ENCODE measurements at places on chromosomes 5 and 9.

DNA sequence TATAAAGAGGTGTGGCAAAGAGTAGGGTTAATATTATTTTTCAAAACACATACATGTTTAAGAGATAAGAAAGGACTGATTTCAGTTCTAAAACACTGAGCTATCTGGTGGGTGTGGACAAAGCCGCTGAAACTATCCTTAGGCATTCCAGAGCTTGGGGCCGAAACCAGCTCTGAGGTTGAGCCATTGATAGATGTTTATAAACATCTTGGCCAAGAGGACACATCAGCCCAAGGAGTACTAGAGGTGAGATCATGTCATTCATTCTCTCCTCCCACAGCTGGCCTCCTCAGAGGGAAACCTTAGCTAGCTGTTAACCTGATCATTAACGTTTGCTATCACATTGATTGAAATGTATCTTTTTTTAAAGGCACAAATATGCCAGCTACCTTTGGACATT is 89.9 kb downstream of the NLN start:
- peaks cover 67% of the 10 kb centered on the region for H3K36me3 ChIP-seq
- DNase-seq: no peak
- no peak overlapping the region for H3K27ac ChIP-seq
- H3K4me3 ChIP-seq: no peak overlapping the region

- peaks cover 62% of the 10 kb centered on the region for H3K27me3 ChIP-seq
- DNase-seq: no peak
- H3K36me3 ChIP-seq: no peaks in the 10 kb centered on the region
- H3K4me1 ChIP-seq: peaks cover 7% of the 10 kb centered on the region
- H3K27ac ChIP-seq: no peak overlapping the region
Observed at GRCh38 chr5:33941090-33941489, 4.9 kb downstream of the RXFP3 start.

DNA sequence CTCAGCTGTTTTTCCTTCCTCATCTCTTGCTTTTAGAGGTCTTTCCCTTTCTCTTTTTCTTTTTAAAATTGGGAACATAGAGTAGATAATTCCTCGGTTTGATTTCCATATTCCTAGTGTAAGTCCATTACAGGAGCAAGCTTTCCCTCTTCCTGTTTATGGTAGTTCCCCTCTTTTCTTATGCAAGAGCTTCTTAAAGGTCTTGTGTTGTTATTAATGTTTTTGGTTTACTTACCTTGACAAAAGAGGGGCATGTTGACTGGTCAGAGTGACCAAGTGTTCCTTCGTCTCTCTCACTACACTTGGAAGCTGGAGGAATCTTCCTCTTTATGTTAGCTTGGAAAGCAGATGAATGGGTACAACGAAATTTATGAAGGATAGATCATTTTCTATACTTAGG is 8.3 kb downstream of the ATG10 start:
- H3K4me3 ChIP-seq: no peak overlapping the region
- H3K27me3 ChIP-seq: no peaks in the 10 kb centered on the region
- H3K36me3 ChIP-seq: peaks cover 43% of the 10 kb centered on the region
- H3K27ac ChIP-seq: no peak overlapping the region
- H3K4me1 ChIP-seq: no peaks in the 10 kb centered on the region

DNA sequence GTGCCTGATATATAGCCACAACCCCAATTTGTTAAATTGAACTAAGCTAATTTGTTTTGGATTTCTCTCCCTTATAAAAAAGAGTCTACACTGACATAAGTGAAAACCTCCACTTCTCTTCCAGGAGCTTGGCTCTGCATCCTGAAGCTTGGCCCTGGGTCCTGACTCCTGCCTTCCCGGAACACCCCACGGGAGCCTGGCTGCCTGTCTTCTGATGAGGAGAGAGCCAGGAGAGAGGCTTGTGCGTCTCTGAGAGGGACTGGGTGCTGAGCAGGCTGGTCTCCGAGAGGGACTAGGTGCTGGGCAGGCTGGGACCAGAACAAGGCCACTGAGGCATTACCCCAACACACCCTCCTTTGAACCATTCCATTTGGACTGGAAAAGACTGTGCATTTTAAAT is 6.5 kb upstream of the PTGES start:
- no peak overlapping the region for H3K4me3 ChIP-seq
- H3K4me1 ChIP-seq: peaks cover 11% of the 10 kb centered on the region
- no peak for DNase-seq
- H3K36me3 ChIP-seq: no peaks in the 10 kb centered on the region
- no peak overlapping the region for H3K27ac ChIP-seq

DNA sequence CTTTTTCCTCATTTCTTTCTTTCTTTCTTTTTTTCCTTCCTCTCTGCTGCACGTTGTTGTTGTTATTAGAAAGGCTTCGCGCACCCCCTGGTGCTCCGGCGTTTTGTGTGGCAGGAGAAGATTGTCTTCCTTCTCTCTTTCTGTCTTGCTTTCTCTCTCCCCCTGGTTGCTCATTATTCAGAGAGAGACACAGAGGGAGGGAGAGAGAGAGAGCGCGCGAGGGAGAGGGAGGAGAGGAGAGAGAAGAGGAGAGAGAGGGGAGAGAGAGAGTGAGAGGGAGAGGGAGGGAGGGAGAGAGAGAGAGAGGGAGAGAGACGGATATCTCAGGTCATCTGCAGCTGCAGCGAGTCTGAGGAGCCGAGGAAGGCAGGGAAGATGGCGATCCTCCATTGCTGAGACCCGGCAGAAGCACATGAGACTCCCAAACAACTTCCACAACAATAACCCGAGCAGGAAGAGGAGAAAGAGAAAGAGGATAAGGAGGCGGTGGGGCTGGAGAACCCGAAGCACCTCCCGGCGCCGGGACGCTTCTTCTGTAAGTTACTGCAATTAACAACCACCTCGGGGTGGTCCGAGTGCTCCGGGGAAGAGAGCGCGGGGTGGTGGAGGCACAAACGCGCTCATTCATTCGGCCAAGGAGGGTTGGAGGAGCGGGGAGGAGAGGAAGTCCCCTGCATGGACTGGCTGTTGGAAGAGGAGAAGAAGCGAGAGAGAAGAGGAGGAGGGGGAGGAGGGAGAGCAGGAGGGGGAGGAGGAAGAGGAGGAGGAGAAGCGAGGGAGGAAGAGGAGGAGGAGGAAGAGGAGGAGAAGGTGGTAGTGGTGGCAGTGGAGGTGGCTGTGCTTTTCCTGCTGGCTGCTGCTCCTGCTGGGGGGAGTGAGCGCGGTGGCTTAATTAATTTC is at the start of gene ZNF462:
Gene ZNF462, plus strand, starts transcription at position 346 of the 900 bp plus-strand sequence. CDS start 60,218 bp downstream, outside the sequence.
- peak within 1 kb of the TSS; percentile 3 for H3K27ac ChIP-seq
- H3K4me3 ChIP-seq: peak within 1 kb of the TSS; percentile 70
- no peak for DNase-seq
- H3K4me1 ChIP-seq: peaks cover 30% of the 10 kb centered on the region
- H3K27me3 ChIP-seq: peaks cover 80% of the 10 kb centered on the region
- no peaks in the 10 kb centered on the region for H3K36me3 ChIP-seq

GRCh38 chr5:96324708-96325107 is 108.3 kb downstream of the PCSK1 start:
- no peak for DNase-seq
- H3K4me1 ChIP-seq: peaks cover 2% of the 10 kb centered on the region
- H3K27me3 ChIP-seq: peaks cover 19% of the 10 kb centered on the region
- no peak overlapping the region for H3K4me3 ChIP-seq
- H3K36me3 ChIP-seq: no peaks in the 10 kb centered on the region

DNA sequence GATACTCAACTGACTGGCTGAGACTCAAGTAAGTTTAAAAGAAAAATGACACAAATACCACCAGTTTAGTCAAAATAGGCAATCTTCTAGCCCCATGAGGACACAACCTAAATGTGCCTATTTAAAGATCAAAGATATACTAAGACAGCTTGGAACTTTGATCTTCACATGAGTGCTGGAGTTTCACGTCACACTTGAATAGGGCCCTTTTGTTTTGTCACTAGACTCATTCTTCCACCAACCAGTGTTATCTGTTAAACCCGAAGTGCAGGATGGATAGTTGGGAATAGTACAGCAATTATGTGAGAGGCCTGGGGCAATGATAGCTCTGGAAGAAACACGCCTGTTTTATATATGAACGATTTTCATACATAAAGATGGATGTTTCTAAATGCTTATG is 792.8 kb upstream of the NUDT12 start:
- H3K27ac ChIP-seq: no peak overlapping the region
- H3K27me3 ChIP-seq: no peaks in the 10 kb centered on the region
- H3K4me1 ChIP-seq: no peaks in the 10 kb centered on the region
- no peaks in the 10 kb centered on the region for H3K36me3 ChIP-seq

DNA sequence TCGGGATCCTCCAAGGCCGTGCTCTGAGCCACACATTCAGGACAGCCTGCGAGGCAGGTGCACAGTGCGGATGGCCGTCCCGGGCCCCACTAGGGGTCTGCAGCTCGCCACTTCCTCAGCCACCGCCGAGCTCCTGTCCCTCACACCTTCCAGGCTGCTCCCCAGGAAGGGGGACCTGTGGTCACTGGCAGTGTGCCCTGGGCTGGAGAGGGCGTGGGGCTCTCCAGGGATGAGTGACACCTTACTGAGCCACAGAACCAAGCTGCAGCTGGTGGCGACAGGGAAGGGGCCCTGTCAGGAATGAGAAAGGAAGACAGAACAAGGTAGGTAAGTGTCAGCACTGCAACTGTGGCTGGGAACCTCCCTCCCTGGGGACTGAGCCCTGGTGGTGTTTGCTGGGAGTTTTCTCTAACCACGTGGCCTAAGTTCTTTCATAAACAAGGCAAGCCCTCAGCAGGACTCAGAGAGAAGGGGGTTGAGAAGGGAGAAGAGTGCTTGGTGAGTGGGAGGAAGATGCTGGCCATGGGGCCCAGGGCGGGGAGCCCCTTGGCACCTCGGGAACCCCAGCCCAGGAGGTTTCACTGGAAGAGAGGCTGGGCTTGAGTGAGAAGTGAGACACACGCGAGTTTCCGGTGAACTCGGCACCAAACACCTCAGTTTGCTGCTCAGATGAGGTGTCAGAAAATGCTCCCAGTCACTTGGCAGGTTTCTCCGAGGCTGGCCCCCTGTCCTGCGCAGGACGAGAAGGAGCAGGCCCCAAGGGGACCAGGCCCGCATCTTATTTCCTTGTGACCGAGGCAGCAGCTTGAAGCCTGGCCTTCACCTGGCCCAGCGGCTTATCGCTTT is 5.2 kb downstream of the IL13 start:
- peaks cover 48% of the 10 kb centered on the region for H3K4me1 ChIP-seq
- H3K36me3 ChIP-seq: no peaks in the 10 kb centered on the region
- DNase-seq: peak; percentile 61
- no peak overlapping the region for H3K4me3 ChIP-seq
- H3K27me3 ChIP-seq: peaks cover 12% of the 10 kb centered on the region

GRCh38 chr9:19290103-19290502 is 59.6 kb downstream of the DENND4C start:
- no peak overlapping the region for H3K4me3 ChIP-seq
- H3K27me3 ChIP-seq: no peaks in the 10 kb centered on the region
- H3K4me1 ChIP-seq: peaks cover 8% of the 10 kb centered on the region
- H3K27ac ChIP-seq: no peak overlapping the region

DNA sequence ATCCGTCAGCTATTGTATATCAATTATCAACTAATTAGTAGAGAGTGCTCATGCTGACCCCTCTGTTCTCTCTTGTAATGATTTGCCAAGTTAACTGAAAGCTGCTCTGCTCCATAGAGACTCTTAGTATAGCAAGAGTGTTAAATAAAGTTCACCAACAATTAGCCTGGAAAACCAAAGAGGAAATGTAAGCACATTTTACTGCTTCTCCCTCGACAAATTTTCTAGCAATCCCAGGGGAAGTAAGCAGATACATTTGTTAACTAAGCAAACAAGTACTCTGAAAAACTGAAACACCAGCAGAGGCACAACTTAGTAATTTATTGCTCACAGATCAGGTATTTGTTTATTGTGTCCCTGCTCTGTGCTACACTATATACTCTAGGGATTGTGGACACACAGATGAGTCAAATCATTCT is 162.2 kb downstream of the GLIS3 start:
- DNase-seq: no peak
- H3K4me1 ChIP-seq: no peaks in the 10 kb centered on the region
- no peaks in the 10 kb centered on the region for H3K27me3 ChIP-seq

- no peaks in the 10 kb centered on the region for H3K36me3 ChIP-seq
- no peak overlapping the region for H3K4me3 ChIP-seq
- no peak overlapping the region for H3K27ac ChIP-seq
- no peak for DNase-seq
Observed at GRCh38 chr5:142287973-142288313, 36.9 kb downstream of the SPRY4 start.

DNA sequence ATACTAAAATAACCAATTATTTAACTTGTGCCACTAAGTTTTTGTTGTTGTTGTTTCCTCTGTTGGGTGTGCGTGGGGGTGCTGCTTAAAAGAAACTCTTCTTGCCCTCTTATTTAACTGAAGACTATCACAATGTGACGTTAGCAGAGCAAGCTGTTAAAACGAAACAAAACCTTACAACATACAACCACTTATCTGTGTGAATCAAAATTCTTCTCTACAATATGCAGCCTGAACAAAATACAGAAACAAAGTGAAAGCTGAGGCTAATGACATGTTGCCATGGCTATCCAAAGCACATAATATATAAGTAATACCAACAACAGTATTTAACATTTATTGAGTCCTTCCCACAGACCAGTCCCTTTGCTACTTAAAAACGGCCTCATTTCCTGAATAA is 291.0 kb downstream of the FBXL17 start:
- no peak overlapping the region for H3K27ac ChIP-seq
- H3K4me1 ChIP-seq: no peaks in the 10 kb centered on the region
- H3K27me3 ChIP-seq: no peaks in the 10 kb centered on the region
- H3K36me3 ChIP-seq: peaks cover 5% of the 10 kb centered on the region
- no peak overlapping the region for H3K4me3 ChIP-seq

DNA sequence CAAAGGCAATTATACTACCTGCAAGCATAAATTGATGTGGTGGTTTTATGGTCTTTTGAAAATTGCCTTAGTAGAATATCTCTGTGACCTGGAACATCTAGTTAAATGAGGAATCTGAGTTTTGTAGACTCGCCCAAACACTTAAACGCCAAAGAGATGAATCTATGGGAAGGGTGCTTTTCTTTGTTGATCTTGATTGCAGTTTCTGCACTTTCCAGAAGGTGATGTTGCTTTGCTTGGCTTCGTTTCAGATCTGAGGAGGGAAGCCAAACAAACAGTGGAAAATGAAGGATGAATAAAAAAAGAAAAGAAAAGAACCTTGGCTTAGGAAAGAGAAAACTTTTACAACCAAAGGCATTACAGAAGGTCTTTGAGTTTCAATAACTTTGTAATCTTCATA is 1021.2 kb downstream of the NR2F1-AS1 start:
- H3K4me3 ChIP-seq: no peak overlapping the region
- H3K4me1 ChIP-seq: no peaks in the 10 kb centered on the region
- H3K36me3 ChIP-seq: no peaks in the 10 kb centered on the region
- DNase-seq: no peak

DNA sequence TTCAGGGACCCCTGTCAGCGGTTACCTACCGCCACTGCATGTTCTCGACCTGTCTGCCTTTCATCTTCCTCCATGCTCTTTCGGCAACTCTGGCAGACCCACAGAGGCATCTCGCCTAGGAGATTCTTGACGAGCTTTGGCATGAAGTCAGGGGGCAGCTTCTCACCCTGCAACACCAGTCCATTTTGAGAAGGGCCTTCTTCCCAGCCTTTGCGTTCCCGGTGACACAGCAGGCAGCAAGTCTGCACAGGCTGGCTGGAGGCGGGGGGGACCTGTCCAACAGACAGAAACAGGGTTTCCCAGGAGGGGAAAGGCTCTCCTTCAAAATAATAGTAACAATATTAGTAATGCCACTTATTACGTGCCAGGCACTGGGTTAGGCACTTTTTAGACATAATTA is 15.5 kb downstream of the FAM193B start:
- H3K36me3 ChIP-seq: peaks cover 70% of the 10 kb centered on the region
- peak overlapping the region; percentile 26 for H3K27ac ChIP-seq
- H3K4me3 ChIP-seq: no peak overlapping the region
